ENCODE measurements at places on chromosomes 11 and 22.

GRCh38 chr11:46281371-46281831 is 3.9 kb downstream of the CREB3L1 start:
- no peak for DNase-seq

DNA sequence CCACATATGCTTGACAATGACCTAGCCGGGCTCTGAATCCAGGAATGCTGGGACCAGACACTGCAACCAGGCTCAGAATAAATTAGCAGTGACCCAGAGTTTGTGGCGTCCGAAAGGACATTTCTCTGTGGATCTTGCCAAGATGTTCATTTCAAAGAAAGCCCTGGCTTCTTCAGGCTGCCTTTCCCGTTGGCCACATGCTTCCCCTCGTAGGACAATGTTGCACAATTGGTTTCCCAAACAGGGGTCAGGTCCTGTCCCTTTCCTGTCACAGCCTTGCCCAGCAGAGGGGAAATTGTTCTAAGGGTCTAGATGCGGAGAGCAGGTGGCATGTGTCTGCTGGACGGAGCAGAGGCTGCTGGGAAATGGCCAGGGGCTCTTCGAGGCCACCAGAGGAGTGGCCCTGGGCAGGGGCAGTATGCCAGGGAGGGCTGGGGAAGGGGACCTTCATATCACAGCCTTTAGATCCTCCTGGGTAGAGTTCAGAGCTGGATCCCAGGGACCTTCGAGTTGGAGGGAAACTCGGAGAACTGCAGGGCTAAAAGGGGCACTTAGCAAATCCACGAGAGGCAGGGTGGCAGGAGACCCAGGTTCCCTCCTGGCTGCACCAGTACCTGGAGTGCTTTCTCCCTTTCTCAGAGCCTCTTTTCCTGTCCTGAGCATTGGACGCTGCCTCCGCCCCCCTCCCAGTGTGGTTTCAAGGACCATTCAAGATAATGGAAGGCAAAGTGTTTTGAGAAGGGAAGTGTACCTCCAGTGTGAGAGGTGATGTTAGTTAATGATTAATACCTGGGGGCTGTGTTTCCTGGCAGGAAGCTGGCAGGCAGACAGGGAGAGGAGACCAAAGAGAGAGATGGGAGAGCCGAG is 42.3 kb downstream of the C11orf96 start:
- DNase-seq, result no peak

GRCh38 chr11:120880498-120881175 is 143.3 kb upstream of the TBCEL start:
- no peak for DNase-seq

- no peak for DNase-seq
Observed at GRCh38 chr11:105000167-105000566, 22.8 kb downstream of the CASP5 start.

- no peak for DNase-seq
Observed at GRCh38 chr11:69210310-69211035, 54.7 kb downstream of the SMIM38 start.

GRCh38 chr11:126188332-126189108 is 22.9 kb downstream of the RPUSD4 start:
- no peak for DNase-seq

DNA sequence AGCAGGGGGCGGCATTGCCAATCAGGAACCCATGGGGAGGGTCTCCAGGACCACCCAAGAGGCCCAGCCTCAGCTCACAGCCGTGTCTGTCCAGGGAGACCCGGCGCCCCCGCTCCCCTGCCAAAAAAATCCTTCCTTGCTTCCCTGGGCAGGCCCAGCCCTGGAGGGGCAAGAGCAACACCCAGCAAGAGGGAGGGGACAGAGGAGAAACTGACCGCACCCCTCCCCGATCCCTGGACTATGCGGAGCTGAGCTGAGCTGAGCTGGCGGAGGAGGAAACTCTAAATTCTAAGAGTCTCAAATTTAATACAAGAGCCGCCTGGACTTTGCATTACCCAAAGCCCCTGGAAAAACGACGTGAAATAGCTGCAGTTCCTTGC is 52.0 kb upstream of the SHISAL1 start:
- DNase-seq, result no peak

GRCh38 chr11:11787305-11788062 is 54.3 kb upstream of the USP47 start:
- peak; percentile 70 for DNase-seq

- no peak for DNase-seq
Observed at GRCh38 chr22:25038771-25039170, 86.3 kb downstream of the KIAA1671 start.

- no peak for DNase-seq
Observed at GRCh38 chr11:99015634-99016454, 4.9 kb upstream of the CNTN5 start.

GRCh38 chr11:94897330-94897768 is 76.0 kb downstream of the CWC15 start:
- DNase-seq, result peak; percentile 37

DNA sequence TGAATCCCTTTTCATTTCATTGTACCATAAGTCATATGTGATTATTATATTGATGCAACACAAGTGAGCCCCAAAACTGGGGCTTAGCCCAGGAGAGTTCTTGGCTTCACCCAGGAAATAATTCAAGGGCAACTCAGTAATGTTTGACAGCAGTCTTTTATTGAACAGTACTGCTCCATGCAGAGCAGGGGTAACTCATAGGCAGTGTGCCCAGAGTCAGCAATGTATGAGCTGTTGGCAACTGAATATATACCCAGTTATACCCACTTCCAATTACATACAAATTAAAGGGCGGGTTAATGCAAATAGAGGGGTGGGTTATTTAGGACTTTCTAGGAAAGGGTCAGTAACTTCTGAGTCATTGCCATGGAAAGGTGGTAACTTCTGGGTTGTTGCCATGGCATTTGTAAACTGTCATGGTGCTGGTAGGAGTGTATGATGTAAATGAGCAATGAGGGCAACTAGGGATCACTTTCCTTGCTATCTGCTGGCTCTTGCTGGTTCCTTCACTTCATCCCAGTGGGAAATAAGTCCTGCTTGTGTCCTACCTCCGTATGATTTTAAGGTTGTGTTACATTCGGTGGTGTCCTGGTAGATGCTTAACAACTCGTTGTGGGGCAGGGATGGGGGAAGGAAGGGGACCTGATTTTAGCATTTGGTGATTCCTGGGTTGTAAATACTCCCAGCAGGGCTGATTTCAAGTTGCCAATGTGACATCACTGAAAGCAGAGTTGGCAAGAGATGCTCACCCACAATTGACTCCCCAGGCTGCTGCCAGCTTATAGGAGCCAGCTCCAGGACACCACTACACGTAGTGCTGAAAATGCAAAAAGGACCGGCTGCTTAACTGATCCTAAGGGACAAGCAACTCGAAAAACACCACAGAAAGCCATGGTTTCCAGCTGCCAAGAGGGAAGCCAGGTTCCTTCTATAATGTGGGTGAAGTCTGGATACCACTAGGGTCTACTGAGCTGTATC is 70.1 kb downstream of the SYT9 start:
- DNase-seq, result no peak

GRCh38 chr11:45593992-45594391 is 71.4 kb downstream of the CHST1 start:
- DNase-seq, result no peak

DNA sequence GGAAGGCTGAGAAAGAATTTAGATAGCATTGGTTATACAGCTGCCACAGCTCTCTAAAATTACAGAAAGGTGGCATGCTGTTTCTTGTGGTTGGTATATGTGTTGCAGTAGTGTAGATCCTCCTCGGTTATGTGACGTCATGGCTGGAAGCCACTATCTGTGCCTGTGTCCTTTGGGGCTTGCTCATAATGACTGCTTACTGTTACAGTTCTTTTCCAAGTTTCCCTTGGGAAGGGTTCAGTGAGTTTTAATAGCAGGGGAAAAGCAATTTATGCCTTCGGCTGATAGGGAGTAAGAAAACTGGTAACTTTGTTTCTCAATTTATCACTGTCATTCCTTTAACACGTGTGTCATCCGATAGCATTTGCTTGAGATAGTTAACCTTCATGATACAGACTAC is 47.2 kb downstream of the POLD3 start:
- no peak for DNase-seq

DNA sequence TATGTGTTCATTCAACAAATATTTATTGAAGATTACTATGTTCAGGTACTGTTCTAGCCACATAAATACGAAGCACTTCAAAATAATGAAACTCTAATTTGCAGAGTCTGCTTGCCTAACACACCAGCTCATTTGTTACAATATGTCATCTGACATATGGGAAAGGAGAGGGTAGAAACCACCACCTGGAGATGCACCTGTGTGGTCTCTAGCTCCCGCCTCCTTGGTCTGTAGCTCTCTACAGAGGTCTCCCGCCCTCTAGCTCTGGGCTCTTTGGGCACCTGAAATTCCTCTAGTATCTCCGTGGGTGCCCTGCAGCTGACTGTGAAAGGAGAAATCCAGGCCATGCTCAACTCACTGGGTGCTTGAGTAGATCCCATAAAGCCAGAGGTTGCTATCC is 51.4 kb upstream of the DBX1 start:
- no peak for DNase-seq

- no peak for DNase-seq
Observed at GRCh38 chr11:7846003-7846402, 49.3 kb upstream of the OR5P2 start.

GRCh38 chr11:2724653-2725367 is 25.0 kb upstream of the KCNQ1OT1 start:
- no peak for DNase-seq

DNA sequence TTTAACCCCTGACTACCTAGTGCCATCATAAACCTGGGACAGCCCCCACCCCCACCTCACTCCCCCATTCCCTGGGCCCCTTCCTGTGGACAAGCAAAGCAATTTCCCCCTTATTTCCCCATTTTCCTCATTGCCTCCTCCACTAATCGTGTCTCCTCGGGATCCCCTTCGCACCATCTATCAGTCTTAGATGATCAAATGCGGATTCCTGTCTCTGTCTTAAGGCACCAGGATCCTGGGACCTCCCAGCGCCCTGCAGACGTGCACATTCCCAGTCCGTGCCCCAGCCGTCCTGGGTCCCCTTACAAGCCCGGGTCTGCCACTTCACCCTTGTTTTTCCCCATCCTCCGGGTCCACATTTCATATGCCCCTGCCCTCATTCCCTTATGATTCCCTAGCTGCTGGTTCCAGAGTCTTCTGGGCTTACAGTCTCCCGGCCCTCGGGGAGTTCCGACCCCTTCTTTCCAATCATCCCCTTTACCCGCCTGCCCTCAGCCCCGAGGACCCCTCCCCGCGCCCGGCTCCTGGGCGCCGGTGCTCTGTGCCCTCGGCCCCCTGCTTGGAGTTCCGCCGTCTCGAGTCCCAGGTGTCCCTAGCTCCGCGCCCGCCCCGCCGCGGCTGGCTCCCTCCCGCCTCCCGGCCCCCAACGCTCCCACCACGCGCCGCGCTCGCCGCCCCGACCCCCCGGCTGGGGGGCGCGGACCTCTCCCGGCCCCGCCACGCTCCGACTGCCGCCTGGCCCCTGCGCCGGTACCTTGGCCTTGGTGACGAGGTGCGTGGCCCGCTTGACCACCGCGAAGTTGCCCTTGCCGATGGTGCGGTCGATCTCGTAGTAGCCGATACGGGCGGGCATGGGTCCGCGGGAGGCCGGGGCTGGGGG is 599 bp downstream of the SIK3 start:
- DNase-seq, result peak; percentile 44

DNA sequence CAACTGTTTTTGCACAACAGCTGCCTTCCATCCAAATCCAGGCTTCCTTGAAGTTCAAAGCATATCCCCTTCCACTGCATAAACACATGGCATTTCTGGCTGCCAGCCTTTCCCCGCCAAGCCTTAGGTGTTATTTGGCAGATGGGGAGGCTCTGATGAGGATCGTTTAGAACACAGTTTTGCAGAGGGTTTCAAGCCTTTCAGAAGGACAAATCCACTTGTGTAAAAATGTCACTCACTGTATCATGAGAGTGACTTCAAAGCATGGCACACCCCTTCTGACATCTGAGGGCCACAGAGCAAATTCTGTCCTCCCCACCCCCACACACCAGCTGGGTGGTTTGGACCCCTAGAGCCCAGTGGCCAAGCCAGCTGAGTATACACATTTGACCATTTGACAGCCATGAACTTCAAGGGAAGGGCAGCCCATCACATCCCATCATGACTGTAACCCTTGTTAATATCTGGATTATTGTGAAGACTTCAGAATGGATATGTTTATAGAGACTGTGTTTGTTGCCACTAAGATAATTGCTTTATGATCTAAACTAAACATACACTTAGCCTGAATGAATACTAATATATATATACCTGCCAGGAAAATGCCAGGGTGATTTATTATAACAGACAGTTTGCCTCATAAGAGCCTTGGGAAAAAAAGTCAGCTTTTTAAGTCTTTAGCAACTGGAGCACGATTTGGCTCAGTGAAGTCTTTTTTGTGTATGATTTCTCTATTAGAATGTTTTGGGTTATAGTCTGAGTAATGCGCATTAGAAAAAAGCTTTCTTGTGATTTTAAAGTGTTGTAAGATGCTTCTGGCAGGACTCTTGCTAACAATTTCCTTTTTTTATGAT is 31.9 kb downstream of the FBLN1 start:
- DNase-seq, result no peak

- no peak for DNase-seq
Observed at GRCh38 chr22:40043793-40044101, 49.0 kb downstream of the FAM83F start.

- no peak for DNase-seq
Observed at GRCh38 chr11:117384045-117384444, 56.4 kb downstream of the CEP164 start.

DNA sequence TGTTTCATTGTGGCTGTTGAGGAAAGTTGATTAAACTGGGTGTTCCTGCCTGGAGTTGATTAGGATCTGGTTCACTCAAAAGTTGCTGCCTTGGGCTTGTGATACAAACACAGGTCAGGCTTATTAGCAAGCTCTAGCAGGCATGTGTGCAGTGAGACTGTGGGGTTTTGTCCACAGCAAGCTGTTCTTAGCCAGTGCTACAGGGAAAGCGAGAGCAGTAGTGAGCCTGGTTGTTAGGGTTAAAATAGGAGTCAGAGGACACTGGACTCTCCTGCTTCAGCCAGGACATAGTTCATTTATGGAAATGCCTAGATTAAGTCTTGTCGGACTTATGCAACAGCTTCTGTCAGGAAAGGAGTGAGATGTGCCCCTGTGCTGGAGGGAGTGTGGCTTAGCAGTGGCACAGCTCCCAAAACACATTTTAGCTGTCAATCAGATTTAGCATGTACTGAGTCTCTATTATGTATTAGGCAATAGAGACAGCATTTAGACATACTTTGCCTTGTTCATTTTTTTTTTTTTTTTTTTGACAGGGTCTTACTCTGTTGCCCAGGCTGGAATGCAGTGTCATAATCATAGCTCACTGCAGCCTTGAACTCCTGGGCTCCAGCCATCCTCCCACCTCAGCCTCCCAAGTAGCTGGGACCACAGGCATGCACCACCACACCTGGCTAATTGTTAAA is 8.7 kb downstream of the SNRPD3 start:
- DNase-seq, result no peak

All from activated CD8-positive, alpha-beta memory T cell treated with anti-CD3 and anti-CD28 coated beads, Interleukin-2, amount 50 U/mL, for 4 hours (primary cell).